ENCODE measurements at places on chromosomes 1 and 21.

DNA sequence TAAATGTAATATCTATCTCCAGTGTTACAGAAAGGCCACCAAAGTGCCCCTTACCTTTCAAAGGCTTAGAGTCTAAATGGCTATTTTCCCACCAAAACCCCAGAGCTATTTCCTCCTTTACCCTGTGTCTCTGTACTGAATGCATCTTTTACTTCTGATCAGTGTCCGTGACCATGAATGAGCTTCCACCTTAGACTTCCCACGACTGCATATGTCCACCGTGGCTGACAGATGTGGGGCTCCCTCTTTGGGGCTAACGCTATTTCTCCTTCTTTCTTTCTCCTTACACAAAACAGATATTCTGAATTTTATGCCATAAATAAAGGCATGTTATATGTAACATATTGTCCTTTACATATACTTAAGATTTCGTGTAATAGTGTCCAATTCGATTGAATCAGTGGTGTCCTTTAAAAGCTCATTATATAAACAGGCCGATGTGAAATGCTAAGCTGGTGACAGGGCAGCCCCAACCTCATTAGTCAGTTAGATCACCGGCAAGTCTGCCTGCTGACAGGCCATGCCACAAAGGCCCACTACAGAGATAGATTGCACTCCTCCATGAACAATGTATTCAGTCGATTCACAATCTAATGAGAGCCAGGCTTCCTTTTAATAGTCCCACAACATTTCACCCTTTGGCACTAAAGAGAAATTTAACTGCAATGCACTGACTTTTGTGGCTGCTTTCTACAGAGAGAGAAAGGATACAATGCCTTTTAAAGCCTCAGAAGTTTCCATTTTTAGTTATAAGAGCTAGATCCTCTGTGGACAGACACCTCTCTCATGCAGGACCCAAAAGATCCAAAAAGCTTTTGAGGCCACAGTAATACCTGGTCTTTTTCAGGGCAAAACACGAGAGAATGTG is 297.9 kb downstream of the PCP4 start:
- DNase-seq: no peak

DNA sequence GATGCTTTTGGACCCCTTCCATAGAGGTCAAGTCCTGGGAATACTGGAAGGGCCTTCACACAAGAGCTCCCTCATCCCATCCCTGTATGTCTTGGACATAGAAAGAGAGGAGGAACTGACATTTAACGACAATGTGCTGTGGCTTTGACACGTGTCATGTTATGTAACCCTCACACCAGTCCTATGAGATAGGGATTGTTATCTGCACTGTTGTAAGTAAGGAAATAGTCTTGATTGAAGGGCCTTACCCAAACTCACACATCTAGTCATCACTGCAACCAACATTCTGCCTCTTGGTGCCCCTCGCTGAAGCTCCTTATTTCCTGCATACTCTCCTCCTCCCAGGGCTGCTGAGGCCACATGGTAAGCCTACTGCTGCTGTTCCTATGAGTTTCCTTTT is 63.7 kb upstream of the ANGPTL1 start:
- DNase-seq: no peak

DNA sequence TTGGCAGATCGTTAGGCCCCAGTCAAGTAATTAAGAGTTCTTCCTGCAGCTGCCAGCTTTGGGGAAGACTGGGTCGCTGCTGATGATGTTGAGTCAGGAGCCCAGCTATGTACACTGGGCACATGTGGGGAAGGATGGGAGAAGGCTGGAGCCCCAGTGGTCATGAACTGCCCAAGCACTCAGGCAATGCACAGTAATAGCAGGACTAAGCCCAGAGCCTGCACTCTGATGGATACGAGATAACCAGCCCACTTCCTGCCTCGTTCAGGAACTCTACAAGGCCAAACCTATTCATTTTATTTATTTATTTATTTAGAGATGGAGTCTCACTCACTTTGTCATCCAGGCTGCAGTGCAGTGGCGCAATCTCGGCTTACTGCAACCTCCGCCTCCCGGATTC is 81.1 kb upstream of the BTG3 start:
- no peak for DNase-seq

GRCh38 chr1:48248356-48248755 is 25.8 kb downstream of the SLC5A9 start:
- no peak for DNase-seq

- DNase-seq: no peak
Observed at GRCh38 chr1:109306832-109307273, at the start of gene MYBPHL. Gene MYBPHL, minus strand, starts transcription at chr1:109307011. Its CDS starts 20 bp downstream, at chr1:109306991.

DNA sequence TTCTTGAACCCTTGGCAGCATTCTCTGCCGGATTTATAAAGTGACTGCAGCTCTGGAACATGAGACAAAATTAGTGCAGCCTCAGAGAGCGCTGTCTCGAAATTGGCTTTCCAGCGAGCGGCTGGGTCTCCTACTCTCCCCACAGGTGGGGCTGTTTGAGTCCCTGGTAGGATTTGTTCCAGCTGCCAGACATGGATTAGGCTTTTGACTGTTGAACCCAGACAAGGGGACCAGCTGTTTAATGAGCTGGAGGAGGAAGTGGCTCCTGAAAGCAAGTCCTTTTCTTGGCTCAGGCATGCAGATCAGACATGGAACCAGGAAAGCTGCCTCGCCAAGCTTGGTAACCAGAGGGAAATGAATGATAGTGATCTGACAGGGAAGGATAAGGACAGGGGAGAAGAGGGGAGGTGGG is 69.6 kb downstream of the UBIAD1 start:
- no peak for DNase-seq

- no peak for DNase-seq
Observed at GRCh38 chr1:199549421-199549820, 478.1 kb upstream of the NR5A2 start.

GRCh38 chr1:228957535-228957934 is 222.3 kb downstream of the RHOU start:
- no peak for DNase-seq

GRCh38 chr1:15950302-15950701 is 25.6 kb downstream of the ZBTB17 start:
- DNase-seq: no peak

- DNase-seq: no peak
Observed at GRCh38 chr21:25234857-25235801, 372.2 kb downstream of the MRPL39 start.

DNA sequence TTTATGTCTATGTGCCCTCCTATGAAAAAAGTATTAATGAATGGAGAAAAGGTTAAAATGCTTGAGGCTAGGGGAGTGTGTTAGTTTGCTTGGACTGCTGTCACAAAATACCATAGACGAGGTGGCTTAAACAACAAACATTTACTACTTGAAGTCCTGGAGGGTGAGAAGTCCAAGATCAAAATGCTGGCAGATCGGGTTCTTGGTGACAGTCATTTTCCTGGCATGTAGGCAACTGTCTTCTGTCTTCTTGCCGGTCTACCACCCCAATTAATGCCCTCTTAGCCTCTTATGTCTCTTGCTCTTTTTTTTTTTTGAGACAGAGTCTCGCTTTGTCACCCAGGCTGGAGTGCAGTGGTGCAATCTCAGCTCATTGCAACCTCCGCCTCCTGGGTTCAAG is 15.0 kb downstream of the ARID1A start:
- no peak for DNase-seq

- DNase-seq: no peak
Observed at GRCh38 chr1:84973498-84974334, 23.2 kb downstream of the MCOLN2 start.

GRCh38 chr21:38925923-38926322 is 120.2 kb downstream of the ETS2 start:
- DNase-seq: no peak

DNA sequence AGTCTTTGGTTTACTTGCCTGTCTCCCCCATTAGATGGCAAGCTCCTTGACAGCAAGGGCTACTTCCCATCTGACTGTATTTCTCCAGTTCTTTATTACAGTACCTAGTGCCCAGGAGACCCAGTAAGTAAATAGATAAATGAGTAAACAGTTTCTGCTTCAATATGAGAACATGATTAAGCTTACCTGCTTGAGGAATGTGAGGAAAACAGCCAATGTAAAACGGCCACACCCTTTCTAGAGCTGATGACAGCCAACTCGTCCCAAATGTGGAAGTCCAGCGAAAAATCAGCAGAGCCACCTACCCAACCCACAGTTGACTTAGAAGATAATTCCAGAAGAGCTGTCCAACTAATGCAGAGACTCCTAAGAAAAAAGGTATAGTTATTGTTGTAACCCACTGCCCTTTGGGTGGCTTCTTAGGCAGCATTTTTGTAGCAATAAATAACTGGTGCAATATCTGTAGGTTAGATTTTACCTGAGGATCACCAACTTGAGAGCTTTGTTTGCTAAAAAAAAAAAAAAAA is 6.5 kb upstream of the DR1 start:
- no peak for DNase-seq

- no peak for DNase-seq
Observed at GRCh38 chr1:191831572-191831971, 326.7 kb upstream of the RGS18 start.

GRCh38 chr1:167767761-167768160 is 46.0 kb downstream of the MPZL1 start:
- DNase-seq: no peak

DNA sequence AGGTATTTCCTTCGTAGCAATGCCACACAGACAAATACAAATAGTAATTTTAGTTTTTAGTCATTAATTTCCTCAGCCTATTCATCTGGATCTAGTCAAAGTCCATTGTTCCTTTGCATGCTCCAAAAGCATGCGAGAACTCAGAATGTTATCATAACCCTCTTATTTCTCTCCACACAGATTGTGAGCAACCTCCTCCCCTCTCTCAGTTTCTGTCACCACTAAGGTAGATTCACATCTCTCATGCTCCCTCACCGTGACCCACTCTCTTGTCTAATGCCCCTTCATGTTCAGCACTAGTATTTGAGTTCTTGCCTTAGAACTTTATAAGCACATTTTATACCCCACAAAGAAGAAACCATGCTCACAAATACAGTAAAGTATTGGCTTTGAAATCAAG is 582.4 kb downstream of the PLA2G4A start:
- no peak for DNase-seq

- no peak for DNase-seq
Observed at GRCh38 chr1:154657556-154657955, 49.6 kb upstream of the ADAR start.

GRCh38 chr21:17461014-17461413 is 51.8 kb upstream of the CXADR start:
- no peak for DNase-seq

DNA sequence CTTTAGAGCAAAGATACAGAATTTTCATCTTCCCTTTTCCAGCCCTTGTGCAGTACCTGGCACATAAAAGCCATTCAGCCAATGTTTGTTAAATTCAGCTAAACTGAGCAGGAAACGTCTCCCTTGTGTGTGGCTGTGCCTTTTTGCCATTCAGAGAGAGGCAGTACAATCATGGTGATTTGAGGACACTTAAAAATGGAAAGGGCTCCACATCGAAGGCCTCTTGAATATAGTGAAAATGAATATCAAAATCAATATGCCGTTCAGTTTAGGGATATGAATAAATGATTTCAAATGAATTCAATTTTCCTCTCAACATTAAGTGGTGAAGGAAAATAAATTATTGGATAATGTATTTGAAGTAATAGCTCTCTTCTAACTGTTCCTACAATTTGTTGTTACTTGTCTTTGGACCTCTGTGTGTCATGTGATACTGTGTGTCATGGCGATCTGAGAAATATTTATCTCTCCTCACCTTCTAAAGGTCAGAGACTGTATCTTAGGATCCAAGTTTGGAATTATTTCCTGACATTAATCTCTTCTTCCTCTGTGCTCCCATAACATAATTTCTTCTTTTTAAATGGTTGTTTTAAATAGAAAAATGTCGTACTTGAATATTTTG is 355.6 kb upstream of the ST6GALNAC5 start:
- DNase-seq: no peak

DNA sequence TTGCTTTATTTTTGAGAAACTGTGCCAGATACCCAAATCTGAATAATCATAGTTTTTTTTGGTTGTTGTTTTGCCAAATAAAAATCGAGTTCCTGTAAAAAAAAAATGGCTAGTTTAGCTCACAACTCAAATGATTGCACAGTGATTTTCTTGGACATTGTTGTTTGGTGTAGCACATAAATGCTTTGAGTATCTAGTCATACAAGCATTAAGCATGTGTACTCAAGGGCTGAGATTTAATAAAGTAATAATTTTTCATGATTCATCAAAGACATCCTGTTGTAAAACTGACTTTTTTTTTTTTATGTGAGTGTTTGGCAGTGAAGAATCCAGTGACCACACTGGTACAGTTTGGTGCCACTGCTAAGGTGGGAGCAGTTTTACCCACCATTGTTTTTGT is 18.8 kb downstream of the ITSN1 start:
- DNase-seq: no peak

GRCh38 chr1:239718571-239718970 is 332.2 kb downstream of the CHRM3 start:
- DNase-seq: no peak

- no peak for DNase-seq
Observed at GRCh38 chr1:43548285-43549271, 17.9 kb downstream of the PTPRF start.

DNA sequence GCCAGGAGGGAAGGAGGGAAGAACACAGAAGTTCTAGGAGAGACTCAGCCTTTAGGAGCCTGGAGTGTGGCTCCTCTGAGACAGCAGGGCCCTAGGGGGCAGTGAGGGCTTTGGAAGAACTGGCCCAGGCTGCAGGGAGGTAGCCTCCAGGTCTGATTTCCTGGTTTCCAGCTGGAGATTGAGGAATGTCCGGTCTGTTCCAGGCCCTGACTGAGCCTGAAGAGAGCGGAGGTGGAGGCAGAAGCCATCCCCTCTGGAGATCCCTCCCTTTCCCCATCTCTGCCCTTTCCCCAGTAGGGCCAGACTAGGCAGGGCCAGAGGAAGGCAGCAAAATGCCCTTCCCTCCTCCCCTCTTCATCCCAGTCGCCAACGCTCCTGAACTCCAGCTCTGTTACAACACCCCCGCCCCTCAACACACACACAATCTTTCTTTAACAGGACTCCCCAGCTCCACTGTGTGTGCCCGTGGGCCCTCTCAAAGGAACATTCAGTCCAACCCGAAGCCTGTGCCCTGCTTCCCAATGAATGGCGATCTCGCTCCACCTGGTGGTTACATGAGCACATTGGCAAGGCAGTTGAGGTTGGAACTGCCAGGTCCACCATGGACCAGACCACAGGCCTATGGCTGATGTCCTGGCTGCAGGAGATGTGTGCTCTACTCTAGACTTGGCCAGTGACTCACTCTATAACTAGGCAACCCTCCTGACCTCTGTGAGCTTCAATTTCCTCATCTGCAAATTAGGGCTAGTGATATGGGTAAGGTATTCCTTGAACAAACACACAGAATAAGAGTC is 32.0 kb downstream of the MAP7D1 start:
- peak; percentile 82 for DNase-seq

GRCh38 chr1:154414606-154415005 is 9.5 kb downstream of the IL6R start:
- DNase-seq: peak; percentile 35

All from natural killer cell treated with Interleukin-12 subunit alpha and Interleukin-12 subunit beta and Interleukin-15 and Interleukin-18, amount 100 ng/mL, for 72 hours (primary cell).